ENCODE measurements at places on chromosomes 5 and 9.

DNA sequence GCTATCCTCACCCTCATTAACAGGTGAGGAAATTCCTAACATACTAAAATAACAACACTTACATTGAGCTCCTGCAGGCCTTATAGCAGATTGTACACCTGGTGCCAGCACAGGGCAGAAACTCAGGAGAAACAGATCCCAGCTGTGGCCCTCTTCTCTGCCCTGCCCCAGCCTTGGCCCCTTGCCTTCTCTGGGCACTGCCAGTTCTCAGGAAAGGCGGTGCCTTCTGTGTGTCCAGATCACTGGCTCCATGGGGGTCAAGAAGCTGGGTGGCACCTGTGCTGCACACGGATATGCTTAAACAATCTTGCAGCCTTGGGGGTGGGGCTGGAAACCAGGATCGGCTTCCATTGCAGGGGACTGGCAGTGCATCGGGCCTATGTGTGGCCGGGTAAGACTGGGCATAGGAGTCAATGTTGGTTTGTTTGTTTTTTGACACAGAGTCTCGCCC, 19.3 kb downstream of the KYAT1 start:
- DNase-seq = no peak

DNA sequence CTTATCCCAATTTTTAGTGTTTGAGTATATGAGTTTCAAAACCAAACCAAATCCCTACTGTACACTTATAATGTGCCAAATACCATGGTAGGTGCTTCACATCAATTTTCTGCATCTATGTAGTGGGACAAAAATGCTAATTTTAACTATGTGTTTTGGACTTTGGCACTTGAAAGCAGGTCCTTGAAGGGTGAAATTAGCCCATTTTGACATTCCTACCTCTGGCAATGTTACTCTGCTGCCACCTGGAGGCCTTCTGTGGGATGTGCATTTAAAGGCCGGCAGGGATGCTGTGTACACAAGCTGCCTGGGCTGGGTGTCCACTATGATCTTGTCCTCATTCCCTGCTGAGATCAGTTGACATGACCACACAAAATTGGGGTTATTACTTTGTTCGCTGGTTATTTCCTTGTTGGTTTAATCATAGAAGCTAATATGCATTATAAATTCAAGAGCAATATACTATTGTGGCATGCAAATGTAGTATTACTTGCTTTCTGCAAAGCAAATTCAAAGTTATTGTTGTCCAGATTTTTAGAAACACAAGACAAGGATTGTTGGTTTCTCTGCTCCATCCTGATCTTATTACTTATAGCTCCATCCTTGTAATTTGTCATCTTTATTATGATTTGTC, 166.8 kb downstream of the ARHGEF28 start:
- DNase-seq = peak; percentile 29

DNA sequence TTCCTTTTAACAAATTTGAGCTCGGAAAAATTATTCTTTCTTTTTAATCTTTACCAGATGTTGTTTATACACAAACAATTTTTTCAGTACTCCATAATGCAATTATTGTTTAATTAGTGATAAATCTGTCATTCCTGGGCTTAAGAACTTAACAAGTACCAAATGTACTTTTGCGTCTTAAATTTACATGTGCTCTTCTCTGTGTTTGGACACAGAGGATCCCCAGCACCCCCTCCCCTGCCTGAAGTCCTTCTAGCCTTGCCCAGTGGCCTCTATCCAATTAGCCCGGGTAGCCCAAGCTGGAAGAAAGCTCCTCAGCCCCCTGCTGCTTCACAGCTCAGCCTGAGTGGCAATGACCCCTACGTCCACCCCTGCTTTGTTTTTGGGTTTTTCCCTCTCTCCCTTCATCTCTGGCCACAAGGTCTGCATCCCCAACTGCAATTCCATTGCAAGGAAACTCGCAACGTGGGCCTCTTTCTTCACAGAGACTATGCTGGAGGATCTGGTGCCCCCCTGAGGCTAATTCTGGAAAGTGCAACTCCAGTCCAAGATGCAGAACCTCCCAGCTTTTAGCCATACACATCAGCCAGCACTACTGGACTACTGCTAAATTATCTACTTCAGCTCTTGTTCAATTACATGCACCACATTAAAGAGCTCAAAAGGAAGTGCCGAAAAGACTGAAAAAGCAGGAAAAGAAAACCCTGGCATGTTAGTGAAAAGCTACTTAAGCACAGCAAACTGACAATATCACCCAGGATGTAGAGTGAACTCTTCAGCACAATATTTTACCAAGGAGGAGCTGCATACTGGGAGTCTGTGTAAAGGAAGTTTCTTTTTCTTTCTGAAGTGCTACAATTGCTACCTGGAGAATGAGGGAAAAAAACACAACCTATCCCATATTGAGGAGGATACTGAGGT, 186.2 kb downstream of the FANCC start:
- no peak for DNase-seq

DNA sequence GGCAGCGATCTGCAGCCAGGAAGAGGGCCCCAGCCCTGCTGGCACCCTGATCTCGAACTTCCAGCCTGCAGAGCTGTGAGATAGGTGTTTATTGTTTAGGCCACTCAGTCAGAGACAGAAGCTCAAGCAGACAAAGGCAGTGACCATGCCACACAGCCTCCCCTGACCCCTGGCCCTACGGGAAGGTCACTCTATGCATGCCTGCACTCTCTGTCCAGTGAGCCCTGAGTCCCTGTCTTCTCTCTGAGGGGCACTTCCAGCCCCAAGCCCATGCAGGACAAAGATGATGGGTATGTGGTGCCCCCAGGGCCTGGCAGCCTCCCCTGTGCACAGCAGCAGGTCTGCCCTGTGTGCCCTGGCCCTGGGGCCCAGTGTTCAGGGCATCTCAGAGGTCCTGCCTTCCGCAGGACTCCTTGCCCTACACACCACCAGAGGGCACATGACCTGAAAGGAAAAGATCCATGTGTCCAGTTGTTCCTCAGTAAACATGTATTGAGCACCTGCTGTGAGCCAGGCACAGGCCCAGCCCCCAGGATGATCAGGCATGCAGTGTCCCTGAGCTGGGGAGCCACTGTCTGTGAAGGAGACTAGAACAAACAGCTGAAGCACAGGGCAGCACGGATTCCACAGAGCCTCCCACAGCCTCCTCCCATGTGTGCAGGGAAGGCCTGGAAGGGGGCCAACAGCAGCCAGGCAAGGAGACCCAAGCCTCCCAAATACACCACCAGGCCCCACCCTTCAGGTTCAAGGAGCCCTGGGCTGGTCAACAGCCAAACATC, 109.3 kb downstream of the ATPSCKMT start:
- DNase-seq = no peak

GRCh38 chr9:72982146-72982799, 29.4 kb upstream of the ALDH1A1 start:
- no peak for DNase-seq

DNA sequence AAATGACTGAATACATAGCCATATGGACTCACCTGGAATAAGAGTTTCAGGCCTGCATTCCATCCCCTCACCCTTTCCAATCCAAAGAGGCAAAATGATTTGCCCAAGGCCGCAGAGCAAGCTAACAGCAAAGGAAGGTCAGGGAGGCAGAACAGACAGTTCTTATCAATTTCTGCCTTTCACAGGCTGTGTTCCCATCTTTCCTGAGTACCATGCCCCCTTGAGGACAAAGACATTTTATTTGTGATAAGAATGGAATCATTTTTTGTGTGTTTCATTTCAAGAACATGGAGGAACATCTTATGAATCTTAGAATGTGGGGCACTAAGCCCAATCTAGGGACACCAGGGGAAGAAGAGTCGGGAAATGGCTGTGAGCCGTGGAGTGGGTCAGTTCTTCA, 13.9 kb downstream of the LHFPL2 start:
- DNase-seq = no peak

DNA sequence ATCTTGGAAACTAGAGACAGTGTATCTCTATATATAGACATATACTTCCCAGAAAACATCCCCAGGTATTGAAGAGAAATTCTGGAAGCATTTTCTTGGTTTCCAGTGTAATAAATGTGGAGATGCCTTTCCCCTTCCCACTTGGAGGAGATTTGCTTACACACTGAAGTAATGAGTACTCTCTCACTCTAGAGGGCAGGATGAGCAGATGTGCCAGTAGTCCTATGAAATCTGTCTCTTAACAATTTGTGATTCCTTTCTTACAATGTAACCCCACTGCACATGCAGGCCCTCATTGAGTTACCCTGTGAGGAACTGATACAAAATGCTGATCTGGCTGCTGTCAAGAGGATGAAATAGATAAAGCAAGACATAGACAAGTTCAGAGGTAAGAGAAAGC, 567.2 kb downstream of the SLCO4C1 start:
- no peak for DNase-seq

GRCh38 chr5:134609232-134609851, 23.3 kb downstream of the SAR1B start:
- no peak for DNase-seq

- no peak for DNase-seq
Measured at GRCh38 chr9:77221431-77221830, 44.1 kb downstream of the VPS13A start.

GRCh38 chr5:53116597-53116996, 7.0 kb upstream of the MOCS2 start:
- DNase-seq = no peak

- DNase-seq = no peak
Measured at GRCh38 chr5:94192658-94193391, 425.6 kb downstream of the KIAA0825 start.

GRCh38 chr5:101517795-101518194, 614.7 kb upstream of the ST8SIA4 start:
- DNase-seq = no peak

DNA sequence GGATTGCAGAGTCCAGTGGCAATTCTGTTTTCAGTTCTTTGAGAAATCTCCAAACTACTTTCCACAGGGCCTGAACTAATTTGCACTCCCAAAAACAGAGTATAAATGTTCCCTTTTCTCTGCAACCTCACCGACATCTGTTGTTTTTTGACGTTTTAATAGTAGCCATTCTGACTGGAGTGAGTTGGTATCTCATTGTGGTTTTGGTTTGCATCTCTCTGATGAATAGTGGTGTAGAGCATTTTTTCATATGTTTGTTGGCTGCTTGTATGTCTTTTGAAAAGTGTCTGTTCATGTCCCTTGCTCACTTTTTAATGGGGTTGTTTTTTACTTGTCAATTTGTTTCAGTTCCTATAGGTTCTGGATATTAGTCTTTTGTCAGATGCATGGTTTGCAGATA, 72.6 kb downstream of the PALM2AKAP2 start:
- DNase-seq = no peak

DNA sequence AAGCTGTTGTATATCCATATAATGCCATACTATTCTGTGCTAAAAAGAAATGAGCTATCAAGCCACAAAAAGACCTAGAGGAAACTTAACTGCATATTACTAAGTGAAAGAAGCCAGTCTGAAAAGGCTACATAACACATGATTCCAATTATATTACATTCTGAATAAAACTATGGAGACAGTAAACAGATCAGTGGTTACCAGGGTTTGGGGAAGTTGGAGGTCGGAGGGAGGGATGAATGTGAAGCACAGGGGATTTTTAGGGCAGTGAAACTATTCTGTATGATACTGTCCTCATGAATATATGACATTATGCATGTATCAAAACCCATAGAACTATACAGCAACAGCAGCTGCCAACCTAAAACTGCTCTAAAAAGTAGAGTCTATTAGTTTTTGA, 5.6 kb upstream of the RFK start:
- DNase-seq = no peak

GRCh38 chr5:153147891-153148623, 342.4 kb upstream of the GRIA1 start:
- DNase-seq = no peak

- no peak for DNase-seq
Measured at GRCh38 chr9:131278702-131279111, 2.4 kb upstream of the FAM78A start.

GRCh38 chr9:32703635-32704034, 68.2 kb upstream of the TAF1L start:
- DNase-seq = no peak

- DNase-seq = no peak
Measured at GRCh38 chr5:143758750-143759149, 53.2 kb upstream of the HMHB1 start.

- no peak for DNase-seq
Measured at GRCh38 chr5:32059761-32060530, 114.2 kb downstream of the GOLPH3 start.

- DNase-seq = no peak
Measured at GRCh38 chr5:160442824-160443431, 21.3 kb downstream of the PTTG1 start.

- DNase-seq = no peak
Measured at GRCh38 chr5:131413605-131414559, 150.0 kb downstream of the CDC42SE2 start.

- no peak for DNase-seq
Measured at GRCh38 chr5:121797681-121798518, 53.8 kb upstream of the FTMT start.

DNA sequence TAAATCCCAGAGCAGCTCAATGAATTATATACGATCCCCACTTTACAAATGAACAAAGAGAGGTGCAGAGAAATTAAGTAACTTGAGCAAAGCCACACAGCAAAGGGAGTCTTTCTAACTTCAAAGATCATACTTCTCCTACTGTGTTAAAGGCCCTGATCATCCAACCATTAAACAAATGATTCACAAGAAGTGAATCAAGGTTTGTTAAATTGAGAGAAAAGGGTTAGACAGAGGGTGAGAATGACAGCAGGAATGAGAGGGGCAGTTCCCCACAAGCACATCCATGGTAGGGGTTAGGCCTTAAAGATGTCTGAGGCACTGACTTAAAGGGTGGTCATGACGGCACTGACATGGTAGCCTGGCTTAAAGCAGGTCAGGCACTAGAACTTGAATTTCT, 10.7 kb downstream of the IDNK start:
- no peak for DNase-seq

DNA sequence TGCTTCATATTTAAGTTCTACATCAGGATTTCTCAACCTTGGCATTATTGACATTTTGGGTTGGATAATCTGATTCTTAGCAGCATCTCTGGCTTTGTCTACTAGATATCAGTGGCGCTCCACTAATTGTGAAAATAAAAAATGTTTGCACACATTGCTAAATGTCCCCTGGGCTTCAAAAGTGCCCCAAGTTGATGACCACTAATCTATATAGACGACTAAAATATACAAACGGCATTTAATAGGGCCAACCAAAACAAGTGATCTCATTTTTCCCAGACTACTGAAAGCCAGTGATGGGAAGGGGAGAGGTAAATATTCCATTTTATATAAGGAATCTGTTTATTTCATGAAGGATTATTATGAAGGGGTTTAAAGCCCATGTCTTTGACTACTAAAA, 118.6 kb downstream of the HOMER1 start:
- DNase-seq = no peak

- DNase-seq = no peak
Measured at GRCh38 chr5:62284946-62285891, 20.8 kb upstream of the KIF2A start.

GRCh38 chr5:77921094-77921768, 145.1 kb upstream of the TBCA start:
- no peak for DNase-seq

GRCh38 chr9:132169672-132170392, 8.0 kb downstream of the NTNG2 start:
- peak; percentile 31 for DNase-seq

GRCh38 chr9:24602693-24603352, 57.1 kb upstream of the IZUMO3 start:
- DNase-seq = no peak

- DNase-seq = no peak
Measured at GRCh38 chr9:78316166-78316892, 19.4 kb downstream of the PSAT1 start.

Data from stimulated activated CD8-positive, alpha-beta memory T cell treated with anti-CD3 and anti-CD28 coated beads, Interleukin-4, amount 100 ng/mL, for 1 hour (primary cell).